Smooth muscle cell of the brain vasculature (primary cell): ENCODE measurements at places on chromosomes 13 and 19.

GRCh38 chr19:30877661-30878113 lies 471.5 kb downstream of the TSHZ3 start:
- DNase-seq = no peak

DNA sequence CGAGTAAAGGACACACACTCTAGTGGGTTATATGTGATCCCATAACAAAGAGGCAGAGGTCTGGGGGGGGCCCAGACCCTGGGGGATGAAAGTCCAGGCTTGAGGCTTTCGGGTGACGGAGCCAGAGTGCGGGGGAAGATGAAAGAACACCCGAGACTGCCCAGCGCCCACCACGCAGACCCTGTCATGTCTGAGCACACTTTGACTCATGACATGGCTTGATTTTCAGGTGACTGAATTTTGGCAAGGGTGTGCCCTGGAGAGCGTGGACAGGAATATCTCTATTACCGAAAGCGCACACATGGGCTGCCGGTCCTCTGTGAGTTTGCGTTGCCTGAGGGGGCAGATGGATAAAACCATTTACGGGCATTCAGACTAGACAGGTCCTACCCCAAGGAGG lies 192.0 kb upstream of the SOX1 start:
- DNase-seq = no peak

GRCh38 chr19:902093-902370 lies 8.7 kb downstream of the RNU6-9 start:
- DNase-seq = no peak

DNA sequence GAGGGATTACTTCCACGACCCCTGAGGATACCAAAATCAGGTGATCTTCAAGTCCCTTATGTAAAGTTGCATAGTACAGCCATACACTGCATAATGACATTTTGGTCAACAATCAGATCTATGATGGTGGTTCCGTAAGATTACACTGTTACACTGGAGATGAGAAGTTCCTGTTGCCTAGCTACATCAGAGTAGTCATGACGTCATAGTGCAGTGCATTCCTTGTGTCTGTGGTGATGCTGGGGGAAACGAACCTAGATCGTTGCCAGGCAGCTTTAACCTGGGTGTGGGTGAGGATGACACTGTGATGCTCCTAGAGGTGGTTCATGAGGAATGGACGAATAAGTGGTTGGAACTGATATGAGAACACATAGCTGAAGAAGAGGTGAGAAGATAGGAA lies 9.1 kb downstream of the ZNF610 start:
- no peak for DNase-seq

- no peak for DNase-seq
Observed at GRCh38 chr19:39112338-39112890, 13.2 kb upstream of the PAK4 start.

DNA sequence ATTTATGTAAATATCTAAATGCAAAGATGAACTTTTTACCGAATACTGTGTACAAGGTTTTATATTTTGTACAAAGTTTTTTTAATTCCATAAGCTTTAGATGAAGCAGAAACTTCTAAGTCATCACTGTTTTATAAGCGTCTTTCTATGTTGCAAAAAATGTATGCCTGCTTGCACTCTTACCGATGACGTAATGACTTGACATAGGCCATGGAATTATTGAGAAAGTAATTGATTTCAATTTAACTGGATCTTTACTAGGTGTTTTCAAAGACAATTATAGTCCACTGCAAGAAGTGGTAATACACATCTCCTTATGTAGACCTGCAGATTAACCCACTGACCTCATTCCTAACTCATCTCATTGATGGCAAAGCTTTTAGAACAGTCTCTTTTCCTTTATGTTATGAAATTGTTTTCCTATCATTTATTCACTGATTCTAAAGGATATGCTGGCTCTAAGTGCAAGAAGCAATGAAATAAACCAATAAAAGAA lies 10.4 kb downstream of the DACH1 start:
- DNase-seq = no peak

DNA sequence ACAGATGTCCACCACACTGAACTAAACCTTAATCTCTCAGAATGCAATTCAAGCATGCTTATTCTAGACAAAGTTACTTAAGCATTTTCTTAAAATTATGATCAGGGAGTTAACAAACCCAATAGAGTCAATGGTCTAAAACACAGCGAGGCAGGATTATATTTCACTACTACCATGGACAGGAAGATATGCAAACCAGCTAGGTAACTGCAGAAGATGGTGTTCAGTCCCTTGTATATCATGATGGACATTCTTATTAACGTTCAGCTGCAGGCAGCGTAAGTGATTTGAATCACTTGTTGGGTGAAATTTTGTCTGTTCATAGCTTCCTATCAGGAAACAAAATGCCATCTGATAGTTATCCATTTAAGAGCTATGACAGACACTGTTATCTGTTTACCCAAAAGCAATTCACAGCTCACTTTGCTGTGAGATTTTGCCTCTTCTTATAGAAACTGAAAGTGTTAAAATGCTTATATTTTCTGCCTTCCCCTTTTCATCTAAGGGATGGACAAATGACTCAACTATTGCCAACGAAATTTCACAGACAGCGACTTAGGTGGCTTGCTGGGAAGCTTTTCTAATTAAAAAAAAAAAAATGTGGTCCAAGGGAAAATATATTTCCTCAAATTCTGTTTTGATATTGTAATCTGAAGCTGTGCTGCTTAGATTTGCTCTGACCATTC lies 591.9 kb downstream of the DACH1 start:
- DNase-seq = no peak

DNA sequence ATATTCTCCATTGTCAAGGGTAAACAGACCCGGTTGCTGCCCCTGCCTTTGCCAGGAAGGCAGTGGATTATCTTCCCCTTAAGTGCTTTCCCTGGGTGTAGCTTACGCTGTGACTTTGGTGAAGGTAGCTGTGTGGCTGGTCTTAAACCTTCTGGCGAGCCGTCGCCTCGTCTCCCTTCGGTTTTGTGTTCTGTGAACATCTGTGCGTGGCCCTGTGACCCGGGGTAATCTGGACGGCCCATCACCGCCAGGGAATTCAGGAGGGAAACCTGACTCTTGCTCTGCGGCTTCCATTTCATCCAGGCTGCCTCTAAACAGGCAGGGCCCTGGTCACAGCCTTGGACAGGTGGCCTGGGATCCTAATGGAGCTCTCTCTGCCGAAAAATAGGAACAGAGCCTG lies 78.7 kb downstream of the SHISA2 start:
- no peak for DNase-seq

- DNase-seq = no peak
Observed at GRCh38 chr13:105428811-105429210, 1106.7 kb downstream of the EFNB2 start.

- no peak for DNase-seq
Observed at GRCh38 chr19:48122421-48122820, 11.8 kb upstream of the PLA2G4C start.

DNA sequence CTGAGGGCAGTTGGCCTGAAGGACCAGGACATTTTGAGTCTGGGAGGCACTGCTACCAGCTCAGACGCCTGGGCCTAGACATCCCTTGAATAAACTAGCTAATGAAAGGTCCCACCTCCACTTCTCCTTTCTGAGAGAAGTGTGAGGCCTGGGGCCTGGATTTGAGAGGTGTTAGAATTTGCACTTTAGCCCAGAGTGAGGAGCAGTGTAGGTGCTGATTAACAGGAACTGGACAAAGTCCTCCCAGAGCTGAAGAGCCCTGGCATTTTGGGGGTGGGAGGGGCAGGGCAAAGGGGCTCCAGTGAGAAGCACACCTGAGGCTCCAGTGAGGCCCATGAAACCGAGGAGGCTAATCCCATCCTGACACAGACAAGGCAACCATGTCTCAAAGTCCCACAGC lies 15.2 kb upstream of the SLC1A5 start:
- DNase-seq = no peak

DNA sequence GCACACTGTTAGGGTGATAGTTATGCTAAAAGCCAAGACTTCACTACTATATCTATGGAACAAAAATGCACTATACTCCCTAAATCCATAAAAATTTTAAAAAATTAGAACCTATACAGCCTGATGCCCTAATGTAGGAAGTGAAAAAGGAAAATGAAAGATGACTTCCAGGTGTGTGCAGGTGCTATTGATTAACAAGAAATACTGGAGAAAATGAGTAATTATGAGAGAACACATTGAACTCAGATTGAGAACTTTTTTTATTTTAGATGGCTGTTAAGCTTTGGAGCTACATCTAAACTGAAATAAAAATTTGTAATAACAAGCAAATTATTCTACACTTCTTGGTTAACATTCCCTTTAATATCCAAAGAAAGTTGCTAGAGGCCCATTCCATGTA lies 1015.7 kb downstream of the PCDH9 start:
- no peak for DNase-seq

- no peak for DNase-seq
Observed at GRCh38 chr19:4584670-4585460, 25.4 kb upstream of the SEMA6B start.

DNA sequence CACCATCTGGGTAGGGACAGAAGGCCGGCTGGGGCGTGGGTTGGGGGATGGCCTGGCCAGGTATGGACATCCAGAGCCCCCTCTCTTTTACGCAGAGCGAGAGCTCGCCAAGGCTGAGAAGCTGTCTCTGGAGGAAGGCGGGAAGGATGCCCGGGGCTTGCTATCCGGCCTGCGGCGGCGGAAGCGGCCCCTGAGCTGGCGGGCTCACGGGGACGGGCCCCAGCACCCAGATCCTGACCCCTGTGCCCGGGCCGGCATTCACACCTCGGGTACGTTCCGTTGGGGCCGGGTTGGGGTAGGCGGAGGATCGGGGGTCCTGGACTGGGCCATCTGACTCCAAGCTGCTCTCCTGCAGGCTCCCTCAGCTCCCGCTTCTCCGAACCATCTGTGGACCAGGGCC lies 8.7 kb upstream of the SCN1B start:
- no peak for DNase-seq

DNA sequence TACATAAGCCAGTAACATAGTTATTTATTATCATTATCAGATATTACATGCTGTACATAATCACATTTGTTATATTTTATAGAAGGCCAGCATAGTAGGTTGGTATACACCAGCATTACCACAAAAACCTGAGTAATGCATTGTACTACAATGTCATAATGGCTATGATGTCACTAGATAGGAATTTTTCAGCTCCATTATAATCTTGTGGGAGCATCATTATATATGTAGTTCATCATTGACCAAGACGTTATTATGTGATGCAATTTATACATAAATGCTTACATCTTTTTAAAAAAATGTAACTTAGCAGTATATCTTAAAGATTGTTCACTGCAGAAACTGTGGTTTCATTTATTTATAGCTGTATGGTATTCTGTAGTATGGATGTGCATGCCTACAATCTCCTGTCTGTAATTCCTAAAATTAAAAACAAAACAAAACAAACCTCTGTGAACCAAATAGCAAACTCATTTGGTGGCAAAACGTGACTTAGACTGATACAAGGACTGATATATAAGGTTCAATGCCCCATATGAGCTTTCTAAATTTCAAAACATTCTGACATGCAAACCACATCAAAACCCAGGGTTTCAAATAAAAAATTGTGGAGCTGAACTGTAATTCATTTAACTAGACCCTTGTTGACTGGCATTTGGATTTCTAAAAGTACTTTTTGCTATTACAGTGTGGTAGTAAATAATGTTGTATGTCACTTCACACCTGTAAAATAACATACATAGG lies 250.9 kb downstream of the DLEU7 start:
- DNase-seq = no peak

DNA sequence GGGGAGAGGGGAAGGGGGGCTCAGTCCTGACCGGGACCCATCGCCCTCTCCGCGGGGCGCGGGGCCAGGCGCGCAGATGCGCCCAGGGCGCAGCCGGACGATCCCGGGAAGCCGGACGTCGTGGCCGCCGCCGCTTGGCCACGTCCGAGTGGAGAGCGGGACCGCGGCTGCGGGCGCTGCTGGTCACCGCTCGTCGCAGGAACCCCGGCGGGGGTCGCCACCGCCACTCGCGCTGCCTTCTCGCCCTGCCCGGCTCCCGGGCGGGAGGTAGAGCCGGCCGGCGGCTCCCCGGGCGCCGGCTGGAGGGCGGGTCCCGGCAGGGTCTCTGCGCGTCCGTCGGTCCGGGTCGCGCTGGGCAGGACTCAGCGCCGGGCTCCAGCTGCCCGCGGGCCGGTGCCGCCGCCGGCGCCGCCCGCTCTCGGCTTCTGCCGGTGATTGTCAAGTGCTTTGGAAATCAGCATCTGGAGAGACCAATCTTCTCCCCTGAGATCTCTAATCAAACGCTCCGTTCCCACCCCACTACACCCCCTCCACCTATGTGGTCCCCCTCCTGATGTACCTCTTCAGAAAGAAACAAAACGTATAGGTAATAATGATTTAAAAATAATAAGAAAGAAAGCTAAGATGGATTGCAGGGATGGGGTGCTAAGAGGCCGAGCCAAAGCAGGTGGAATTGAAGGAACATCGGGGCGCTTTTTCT lies 464.4 kb downstream of the ITGBL1 start:
- DNase-seq = no peak

GRCh38 chr19:30314056-30314804 lies 58.0 kb upstream of the ZNF536 start:
- DNase-seq = no peak

DNA sequence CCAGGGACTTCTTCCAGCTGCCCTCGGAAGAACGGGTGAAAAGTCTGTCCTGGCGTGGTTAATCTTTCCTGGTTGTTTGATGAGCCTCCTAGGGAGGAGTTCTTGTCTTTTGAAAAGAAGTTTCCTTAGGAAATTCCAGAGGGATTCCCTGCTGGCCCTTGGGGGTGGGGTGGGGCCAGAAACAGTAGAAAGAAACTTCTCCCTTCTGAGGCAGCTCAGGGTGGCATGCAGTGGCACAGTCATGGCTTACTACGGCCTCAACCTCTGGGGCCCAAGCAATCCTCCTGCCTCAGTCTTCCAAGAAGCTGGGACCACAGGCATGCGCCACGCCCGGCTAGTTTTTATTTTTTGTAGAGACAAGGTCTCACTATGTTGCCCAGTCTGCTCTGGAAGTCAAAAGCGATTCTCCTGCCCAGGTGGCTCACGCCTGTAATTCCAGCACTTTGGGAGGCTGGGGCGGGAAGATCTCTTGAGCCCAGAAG lies 1.5 kb downstream of the ZNF101 start:
- DNase-seq = no peak

DNA sequence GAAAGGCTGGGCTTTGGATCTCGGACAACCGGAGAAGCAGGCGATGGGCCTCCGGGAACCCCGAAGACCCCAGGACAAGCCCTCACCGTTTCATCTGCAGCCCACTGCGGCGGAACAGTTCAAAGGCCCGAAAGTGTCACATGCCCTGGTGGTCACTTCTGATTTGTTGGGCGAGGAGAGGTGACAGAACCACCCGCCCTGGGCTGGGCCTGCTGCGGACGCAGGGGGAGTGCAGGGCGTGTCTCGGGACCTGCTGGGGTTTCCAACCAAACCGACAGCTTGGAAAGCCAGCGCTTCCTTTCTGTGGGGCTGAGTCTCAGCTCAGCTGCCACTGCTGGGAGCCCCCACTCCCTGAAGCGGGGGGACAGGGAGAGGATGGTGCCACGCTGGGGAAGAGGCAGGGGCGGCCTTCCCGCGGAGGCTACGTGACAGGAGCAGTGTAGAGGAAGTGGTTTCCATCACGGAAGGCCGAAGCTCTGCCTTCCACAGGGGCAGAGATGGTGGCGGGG lies 22.8 kb upstream of the ZBTB7A start:
- no peak for DNase-seq
